ENCODE measurements at places on chromosomes 12 and 14.

GRCh38 chr12:28145216-28145615, 45.0 kb upstream of the CCDC91 start:
- no peak for DNase-seq

- no peak for DNase-seq
Observed at GRCh38 chr12:53073881-53074280, 5.3 kb downstream of the SPRYD3 start.

GRCh38 chr12:112900298-112901145, 6.2 kb upstream of the OAS1 start:
- DNase-seq, result peak; percentile 22

DNA sequence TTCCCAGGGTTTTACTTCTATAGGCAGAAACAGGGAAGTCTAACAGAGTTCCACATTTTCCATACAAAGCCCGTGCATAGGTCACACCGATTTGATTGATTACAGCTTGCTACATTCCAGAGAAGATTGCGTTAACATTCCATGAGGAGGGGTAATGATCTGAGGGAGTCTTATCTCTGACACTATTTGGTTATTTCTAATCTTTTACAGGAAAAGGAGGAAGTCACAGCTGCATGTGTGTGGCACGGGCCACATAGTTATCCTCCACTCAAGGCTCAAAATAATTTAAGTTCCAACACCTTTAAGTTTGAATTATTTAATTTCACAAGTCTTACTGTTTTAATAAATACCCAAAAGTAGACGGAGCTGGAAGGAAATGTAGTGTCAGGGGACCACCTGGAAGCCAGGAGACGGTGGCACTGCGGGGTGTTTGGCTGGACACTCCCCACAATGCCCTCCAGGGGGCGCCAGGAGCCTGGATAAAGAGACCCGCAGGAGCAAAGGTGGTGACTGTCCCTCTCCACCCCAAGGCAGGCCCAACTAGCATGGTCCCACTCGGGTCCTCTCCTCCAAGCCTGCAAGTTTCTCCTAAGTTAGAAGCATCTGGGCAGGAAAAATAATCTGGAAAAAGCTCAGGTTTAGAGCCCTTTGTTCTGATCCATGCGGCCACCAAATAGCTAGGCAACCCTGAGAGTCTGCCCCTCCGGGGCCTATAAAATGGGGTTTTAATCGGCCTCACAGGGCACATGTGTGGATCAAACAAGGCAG, 20.2 kb downstream of the KRT8 start:
- peak; percentile 63 for DNase-seq

- peak; percentile 92 for DNase-seq
Observed at GRCh38 chr12:5456906-5457305, 25.0 kb downstream of the NTF3 start.

- no peak for DNase-seq
Observed at GRCh38 chr12:106506691-106507090, 76.1 kb upstream of the RFX4 start.

- peak; percentile 95 for DNase-seq
Observed at GRCh38 chr14:75877292-75877691, 104.5 kb downstream of the TGFB3 start.

- peak; percentile 46 for DNase-seq
Observed at GRCh38 chr12:47088021-47088944, 8.5 kb upstream of the AMIGO2 start.

GRCh38 chr12:30613119-30613830, 82.4 kb downstream of the IPO8 start:
- DNase-seq, result peak; percentile 15

DNA sequence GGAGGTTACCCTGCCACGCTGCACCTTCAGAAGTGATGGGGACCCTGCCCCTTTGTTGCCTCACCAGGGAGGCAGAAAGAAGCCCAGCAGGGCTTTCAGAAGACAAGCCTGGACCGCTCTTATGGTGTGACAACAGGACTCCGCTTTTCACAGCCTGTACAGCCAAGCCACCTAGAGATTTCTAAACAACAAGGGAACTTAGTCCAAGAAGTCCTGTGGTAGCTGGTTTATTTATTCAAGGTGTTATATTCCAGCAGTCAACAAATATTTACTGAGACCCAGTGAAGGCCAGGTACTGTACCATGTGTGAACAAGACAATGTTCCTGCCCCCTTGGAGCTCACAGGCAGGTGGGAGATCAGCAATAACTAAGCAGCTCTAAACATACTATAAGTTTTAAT, 4.0 kb upstream of the TMEM229B start:
- no peak for DNase-seq

DNA sequence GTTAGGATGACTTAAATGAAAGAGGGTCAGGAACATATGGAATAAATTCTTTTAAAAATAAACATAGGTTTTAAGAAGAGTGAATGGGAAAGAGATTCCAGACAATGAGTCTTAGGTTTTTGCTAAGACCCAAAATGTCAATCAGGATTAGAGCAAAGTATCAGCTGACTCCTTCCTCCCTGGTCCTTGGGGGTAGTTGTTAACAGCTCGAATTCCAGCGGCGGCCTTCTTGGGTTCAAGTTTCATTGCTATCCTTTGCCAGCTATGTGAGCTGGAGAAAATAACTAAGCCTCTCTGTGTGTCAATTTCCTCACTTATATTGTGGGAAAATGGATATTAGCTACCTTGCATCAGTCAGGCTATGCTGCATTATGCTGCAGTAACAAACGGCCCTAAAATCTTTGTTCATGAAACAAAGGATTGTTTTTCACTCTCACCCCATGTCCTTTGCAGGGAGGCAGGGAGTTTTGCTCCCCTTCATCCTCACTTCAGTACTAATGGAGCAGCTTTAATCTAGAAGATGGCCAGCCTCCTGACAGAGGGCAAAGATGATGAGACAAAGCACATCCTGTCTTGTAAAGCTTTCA, 83.8 kb upstream of the RFLNA start:
- DNase-seq, result no peak

DNA sequence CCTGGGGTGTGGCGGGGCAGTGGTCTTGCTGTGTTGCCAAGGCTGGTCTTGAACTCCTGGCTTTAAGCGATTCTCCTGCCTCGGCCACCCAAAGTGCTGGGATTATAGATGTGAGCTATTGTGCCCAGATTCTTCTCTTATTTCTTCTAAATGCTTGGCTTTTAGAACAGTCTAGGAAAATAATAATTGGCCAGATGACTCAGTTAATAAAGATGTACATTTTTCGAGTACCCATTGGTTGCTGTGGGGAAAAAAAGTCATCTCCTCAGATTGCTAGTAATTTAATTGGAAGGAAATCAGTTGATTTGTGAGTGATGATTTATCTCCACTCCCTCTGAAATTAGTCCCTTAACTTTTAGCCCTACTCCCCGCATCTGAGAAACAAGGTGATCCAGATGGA, 45.5 kb downstream of the CHST11 start:
- peak; percentile 52 for DNase-seq

GRCh38 chr12:44835641-44836379, 40.3 kb downstream of the NELL2 start:
- DNase-seq, result no peak

DNA sequence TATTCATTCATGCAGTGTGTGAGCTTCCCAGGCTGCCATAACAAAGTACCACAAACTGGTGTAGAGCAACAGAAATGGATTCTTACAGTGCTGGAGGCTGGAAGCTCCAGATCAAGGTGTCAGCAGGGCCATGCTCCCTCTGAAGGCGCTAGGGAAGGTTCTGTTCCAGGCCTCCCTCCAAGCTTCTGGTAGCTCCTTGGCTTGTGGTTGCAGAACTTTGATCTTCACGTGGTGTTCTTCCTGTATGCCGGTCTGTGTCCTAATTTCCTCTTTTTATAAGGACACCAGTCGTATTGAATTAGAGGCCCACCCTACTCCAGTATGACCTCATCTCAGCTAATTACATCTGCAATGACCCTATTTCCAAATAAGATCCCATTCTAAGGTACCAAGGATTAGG, 3.1 kb downstream of the OTUB2 start:
- no peak for DNase-seq

DNA sequence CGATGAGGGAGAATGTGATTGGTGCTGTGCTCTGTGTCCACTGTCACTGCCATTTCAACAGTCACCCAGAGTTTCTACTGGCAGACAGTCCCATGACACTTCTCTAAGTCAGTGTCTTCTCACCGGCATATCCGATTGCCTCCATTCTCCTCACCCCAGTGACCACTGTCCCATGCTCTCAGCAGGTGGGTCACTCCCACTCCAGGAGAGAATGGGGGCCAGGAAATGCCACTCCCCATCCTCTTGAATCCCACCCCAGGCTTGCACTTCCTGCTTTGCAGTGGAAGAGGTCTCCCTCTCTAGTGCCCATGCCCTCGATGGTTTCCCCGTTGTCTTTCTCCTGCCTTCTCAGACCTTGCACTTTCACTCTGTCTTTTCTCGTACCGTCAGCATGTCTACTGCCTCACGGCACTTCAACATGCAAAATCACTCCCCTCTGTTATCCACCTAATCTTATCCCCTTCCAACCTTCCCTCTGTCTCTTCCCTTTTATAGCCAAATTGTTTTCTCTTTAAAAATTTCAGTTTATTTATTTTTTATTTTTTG, 2.2 kb upstream of the EP400 start:
- DNase-seq, result no peak

GRCh38 chr12:6959058-6959804, 8.1 kb downstream of the PTPN6 start:
- DNase-seq, result no peak

DNA sequence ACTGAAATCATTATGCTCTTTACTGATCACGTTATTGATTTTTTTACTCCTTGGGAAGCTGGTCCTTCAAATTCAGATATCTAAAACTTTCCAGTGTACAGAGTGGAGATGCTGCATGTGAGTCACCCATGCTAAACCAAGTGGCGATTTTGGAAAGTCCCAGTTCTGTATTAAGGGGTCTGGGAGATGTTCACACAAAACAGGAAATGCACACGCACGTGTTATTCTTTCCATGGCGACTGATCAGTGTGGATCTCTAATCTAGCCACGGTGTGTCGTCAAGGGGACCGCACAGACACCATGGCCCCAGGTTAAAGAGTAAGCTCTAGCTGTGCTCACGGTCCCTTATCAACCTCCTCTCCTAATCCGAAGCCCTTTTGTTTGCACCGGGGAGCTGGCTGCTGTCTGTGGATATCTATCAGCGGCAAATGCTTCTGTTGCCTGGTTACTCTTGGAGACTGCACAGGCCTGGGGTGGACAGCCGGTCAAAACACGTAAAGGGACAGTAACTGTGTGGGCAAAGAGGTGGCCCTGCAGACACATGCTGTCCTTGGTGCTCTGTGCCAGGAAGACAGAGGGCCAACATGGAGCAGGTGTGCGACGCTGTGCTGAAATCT, 96.6 kb downstream of the RIMBP2 start:
- no peak for DNase-seq

DNA sequence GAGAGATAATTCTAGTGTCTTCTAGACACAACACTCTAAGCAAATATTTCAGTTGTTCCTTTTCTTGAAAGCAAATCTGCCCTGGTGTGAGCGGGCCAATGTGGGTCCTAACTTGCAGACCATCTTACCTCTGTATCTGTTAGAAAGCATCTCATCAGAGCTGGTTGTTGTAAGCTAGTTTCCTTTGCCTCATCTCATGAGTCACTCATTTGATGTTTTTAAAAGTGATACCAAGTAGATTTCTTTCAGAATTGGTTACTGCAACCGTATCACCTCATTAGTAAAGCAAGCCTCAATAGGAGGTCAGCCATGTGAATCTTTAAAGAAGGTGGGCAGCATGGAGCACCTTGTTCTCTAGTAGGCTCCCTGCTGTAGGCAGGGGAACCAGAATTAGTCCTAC, 78.6 kb downstream of the DAAM1 start:
- no peak for DNase-seq

GRCh38 chr12:121774968-121775474, 18.5 kb downstream of the RHOF start:
- DNase-seq, result no peak

DNA sequence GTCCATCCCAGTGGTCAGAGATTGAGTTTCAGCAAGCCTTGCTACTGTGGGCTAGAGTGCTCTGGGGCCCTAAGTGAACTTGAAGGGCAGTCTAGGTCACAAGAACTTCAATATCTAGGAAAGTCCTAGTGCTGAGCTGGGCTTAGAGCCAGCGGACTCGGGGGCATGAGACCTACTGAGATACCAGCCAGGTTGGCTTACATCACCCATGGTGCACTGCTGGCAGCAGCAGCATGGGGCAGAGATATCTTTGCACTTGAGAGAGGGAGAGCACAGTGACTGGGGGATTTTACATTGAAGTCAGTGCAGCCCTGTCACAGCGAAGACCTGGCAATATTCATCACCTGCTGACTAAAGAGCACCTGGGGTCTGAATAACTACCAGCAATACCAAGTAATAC, 158.3 kb upstream of the PRKD1 start:
- DNase-seq, result no peak

- no peak for DNase-seq
Observed at GRCh38 chr14:69214393-69214792, 23.1 kb downstream of the EXD2 start.

DNA sequence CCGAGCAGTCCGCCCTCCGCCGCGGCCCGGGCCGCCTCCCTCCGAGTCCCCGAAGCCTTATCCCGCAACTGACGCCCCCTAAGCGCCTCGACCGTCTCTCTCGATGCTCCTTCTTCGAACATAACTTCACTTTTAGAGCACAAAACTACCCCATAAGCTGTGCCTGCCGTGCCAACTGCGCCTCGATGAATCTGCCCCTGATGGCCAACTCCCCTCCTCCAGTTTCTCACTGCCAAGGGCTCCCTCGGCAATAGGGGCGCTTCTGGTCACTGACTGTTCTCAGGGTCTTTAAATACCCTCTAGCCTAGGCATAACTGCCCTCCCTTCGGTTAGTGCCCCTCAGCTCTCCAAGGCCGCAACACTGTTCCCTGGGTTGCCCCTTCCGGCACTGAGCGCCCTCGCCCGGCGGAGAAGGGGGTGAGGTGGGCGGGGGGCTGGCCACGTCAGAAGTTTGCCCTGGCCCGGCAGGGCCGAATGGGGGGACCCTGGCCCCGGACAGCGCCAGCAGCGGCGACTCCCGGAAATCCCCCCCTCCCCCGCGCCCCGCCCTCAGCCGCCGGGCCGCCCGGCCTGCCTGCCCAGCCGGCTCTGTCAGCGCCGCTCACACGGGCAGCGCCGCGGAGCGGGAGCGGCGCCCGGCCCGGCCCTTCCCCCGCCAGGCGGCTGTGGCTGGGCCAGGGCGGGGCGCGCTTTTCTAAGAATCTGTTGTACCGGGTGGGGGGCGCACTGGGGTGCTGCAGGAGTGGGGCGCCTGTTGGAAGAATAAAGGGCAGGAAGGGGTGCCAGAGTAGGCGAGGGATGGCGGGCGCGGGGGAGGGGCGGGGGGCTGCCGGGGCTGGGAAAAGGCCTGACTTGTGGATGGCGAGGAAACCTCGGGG, 10.6 kb downstream of the RARG start:
- peak; percentile 72 for DNase-seq

- no peak for DNase-seq
Observed at GRCh38 chr14:101357038-101357437, 204.3 kb upstream of the DIO3 start.

GRCh38 chr12:125280482-125281377, 215.5 kb downstream of the AACS start:
- DNase-seq, result no peak
